ENCODE measurements at places on chromosomes 12 and 14.
A peak's percentile ranks its signal among the peaks of the same experiment; 100 is the strongest.

- no peak for DNase-seq
These were observed 16.6 kb upstream of the JDP2 start for GRCh38 chr14:75411214-75411540.

GRCh38 chr14:59020382-59020781 lies 168.1 kb upstream of the DAAM1 start:
- DNase-seq: no peak

- DNase-seq: no peak
These were observed 78.2 kb downstream of the HMGA2 start for GRCh38 chr12:65902500-65902899.

DNA sequence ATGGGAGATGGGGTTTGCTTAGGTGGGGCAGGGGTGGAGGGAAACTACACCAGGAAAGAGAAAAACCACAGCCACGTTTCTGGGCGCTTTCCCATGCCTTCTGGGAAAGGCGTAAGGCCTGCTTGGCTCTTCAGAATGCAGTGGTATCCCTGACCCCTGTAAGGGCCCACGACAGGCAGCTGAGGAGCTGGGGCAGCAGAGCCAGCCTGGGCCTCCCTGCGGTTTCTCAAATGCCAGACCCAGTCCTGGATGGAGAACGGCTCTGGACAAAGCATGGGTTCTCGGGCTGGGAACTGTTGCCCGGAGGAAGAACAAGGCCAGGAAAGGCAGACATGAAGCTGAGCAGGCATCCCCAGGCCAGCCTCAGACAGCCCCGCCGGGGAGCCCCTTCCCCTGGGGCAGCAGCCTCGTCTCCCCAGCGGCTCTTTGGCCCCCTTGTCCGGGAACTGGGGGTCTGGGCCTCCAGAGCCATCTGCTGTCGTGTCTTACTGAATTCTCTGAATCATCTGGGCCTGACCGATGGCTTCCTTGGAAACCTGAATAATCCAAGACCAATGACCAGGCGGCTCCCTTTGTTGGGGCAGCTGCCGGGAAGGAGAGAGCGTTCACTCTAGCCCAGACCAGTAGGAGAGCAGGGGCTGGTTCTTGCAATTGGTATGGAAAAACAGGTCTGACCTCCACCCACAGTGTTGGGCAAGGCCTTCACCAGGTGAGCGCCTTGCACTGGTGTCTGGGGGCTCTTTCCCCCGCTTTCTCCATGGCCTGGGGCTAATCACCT lies 64.0 kb upstream of the RIN3 start:
- DNase-seq: peak; percentile 40
